Fibroblast of skin of left biceps (primary cell): ENCODE measurements at places on chromosomes 6 and 20.
A peak's percentile ranks its signal among the peaks of the same experiment; 100 is the strongest.

- no peak for DNase-seq
These were observed at the start of gene GID8 for GRCh38 chr20:62938105-62938888. GID8 (plus strand) TSS chr20:62938147; CDS start chr20:62941503, 3,356 bp downstream.

DNA sequence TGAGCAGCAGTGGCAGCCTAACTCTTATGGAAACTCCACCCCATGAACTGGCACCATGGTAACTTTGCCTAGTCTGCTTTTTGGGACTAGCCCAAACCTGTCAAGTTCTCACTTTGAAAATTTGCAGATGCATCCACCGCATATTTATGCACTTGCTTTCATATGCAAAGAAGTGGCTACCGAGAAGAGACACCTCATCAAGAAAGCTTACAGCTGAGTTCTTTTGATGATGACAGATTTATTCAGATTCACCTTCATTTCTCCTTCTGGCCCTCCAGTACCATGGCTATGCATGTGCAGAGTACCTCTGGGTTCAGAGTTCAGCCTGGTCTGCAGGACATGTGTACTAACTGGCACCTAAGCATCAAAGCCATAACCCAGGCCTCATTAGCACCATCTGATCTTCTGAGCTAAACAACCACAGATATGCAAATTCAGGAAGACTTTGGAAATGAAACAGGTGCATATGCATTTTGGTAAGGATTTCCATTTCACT lies 154.3 kb upstream of the TENT5A start:
- no peak for DNase-seq

DNA sequence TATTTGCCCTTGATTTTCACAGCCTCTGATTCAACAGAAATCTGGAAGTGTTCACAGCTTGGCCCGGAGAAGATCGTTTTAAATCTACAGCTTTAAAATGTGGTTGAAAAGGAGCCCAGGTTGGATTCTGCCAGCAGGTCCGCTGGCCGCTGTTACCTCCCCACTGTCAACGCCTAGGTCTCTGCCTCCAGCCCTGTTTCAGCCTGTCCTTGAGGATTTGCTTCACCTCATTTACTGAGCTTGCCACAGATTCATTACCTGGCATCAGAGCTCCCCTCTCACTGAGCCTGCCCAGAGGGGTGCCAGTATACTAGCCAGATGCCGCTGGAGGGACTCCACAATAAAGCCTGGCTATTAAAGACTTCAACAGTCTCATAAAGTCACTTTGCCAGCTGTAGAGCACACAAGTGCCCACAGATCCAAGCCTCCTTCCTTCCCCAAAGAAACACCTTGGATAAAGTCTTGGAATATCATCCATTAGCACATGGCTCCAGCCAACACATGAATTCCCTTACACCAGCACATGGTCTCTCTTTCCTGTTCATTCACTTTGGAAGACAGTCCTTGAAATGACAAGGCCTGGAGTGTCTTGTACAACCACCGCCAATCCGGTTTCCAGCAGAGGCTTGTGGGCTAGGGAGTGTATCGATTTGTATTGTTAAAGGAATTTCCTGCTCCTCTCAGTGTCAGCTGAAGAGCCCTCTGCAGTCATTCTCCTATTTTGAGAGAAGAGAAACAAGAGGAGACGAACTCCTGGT lies 9.5 kb upstream of the NR2E1 start:
- DNase-seq, result no peak

DNA sequence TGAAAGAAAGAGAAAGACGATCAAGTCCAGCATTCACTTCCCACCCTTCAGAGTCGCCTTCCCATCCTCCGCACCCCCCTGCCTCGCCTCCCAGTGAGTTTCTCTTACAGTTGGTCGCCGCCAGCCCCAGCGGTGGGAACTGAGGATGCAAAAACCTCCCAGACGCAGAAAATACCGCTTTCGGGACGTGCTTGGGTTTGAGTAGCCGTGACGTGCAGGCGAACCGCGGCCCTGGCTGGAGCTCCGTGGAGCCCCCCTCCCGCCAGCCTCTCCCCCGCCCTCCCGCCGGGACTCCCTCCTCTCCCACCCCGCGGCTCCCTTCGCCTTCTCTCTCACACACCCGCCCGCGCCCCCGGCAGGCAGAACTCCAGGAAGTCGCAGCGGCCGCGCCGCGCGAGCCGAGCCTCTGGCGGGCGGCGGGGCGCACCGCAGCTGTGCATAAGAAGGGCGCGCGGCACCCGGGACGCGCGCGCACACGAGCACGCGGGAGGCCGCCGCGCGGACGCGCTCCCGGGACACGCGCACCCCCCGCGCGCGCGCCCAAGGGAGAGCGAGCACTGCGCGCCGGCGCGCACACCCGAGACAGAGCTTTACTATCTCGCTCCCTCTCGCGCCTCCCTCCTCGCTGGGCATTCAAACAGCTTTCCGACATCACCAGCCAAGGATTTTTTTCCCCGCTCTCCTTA lies at the start of gene ADGRB3:
Gene ADGRB3 (plus strand): TSS at position 557 of the 686 bp plus-strand sequence. CDS start 3,394 bp downstream, outside the sequence.
- DNase-seq, result peak; percentile 69

DNA sequence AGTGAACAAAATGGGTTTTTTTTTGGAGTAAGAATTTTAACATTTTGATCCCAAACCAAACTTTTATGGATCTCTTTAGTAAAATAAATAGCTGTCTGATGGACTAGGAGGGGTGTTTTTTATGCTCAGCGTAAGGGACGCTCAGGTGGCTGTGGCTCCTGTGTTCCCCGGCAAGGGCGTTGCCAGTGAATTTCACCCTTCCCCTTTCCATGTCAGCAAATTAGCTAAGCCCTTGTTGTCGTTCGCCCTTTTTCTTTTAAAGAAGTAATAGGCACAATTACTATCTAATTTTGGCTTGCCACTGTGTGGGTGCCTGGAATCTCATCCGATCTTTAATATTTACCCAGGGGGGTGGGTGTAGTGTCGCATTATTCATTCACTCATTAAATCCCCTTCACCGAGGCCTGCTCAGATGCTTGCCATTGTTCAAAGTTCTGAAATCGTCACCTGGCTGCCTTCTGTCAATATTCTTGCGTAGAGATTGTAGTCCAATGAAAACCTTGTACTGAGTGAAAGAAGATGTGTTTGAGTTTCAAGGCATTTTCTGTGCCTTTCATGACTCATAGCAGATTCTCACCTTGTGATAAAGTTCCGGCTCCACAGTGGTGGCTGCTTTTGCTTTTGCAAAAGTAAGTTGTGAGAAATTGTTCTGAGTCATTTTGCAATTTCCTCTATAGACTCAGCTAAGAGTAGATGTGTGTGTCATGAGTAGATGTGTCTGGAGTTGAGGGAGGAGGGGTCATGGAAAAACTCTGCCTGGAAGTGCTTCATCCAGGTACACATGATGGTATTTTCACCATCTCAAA lies 40.0 kb upstream of the CLDN20 start:
- peak; percentile 49 for DNase-seq

GRCh38 chr6:25556516-25556915 lies 95.5 kb upstream of the SCGN start:
- DNase-seq, result peak; percentile 16

- no peak for DNase-seq
These were observed 8.4 kb upstream of the BIRC7 start for GRCh38 chr20:63227260-63227659.

DNA sequence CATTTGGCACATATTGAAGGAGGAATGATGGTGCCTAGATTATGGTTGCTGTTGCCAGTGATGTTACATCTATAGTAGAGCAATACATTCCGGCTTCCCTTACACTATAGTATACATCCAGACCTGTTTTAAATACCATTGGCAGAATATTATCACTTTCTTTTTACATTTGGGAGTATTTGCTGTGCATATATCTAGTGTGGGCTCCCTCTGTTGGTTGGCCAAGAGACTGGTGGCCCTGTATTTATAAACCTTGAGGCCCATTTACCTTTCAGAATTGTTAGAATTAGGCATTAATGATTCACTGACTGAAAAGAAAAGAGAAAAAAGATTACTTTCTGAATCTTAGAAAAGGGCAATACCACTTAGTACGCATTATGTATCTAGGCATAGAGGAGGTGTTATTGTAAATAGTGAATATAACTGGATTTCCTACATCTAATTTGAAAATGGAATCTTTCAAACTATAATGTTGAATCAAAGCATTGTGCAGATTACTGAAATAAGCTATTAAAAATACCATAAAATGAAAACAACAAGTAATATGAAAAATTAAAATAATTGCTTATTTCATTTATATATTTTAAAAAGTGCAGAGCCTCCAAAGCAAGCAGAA lies 628.8 kb upstream of the MAN1A1 start:
- peak; percentile 5 for DNase-seq

DNA sequence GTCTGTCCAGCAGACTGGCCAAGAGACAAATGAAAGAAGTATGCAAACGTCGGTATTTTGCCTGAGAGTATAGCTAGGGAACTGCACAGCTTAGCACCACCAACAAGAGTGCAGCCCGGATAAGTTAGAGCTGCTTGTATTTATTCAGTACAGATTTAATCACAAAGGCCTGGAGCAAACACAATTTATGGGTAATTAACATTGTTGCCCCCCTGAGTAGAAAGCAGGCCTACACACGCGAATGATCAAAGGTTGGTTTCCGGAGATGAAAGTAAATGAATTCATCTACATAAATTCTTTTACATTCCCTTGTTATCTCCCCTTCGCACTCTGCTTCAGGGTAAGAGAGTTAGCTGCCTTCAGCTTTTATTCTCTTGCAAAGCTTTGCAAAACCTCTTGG lies 24.7 kb upstream of the CRISP1 start:
- no peak for DNase-seq

GRCh38 chr6:96899019-96899418 lies 1.3 kb upstream of the NDUFAF4 start:
- no peak for DNase-seq

DNA sequence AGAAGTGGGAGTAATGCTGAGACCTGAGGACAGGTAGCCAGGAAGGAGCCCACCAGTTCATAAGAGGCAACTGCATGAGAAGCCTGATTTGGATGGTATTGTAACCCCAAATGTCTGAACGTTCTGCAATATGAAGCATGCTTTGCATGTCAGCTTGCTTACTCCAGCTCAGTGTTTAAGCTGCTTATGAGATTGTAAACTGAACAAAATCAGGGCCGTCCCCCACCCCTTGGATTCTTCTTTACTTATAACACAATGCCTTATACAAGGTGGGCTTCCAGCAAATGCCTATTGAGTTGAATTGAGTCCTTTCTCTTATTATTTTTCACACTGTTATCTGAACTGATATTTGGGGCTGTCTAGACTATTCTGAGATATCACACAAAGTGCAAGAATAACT lies 761.3 kb downstream of the KIF16B start:
- no peak for DNase-seq

GRCh38 chr6:119467488-119468081 lies 118.0 kb upstream of the MAN1A1 start:
- DNase-seq, result no peak

DNA sequence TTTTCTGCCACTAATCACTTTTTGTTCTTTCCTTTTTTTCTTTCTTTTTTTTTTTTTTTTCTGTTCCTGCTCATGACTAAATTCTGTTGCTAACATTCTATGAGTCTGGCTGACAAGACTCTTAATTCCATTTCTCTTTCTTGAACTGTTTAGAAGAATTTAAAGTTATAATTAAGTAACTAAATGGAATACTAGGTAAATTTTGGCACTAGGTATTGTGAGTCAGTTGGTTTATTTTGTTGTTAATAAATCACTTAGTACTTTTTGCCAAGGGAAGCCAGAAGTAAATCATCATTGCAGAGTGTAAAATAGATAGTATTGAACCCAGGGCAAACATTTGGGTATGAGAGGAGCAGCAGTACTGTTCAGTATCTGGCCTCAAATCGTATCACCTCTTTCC lies 42.0 kb upstream of the PRDM1 start:
- no peak for DNase-seq

- no peak for DNase-seq
These were observed 1.5 kb upstream of the MTO1 start for GRCh38 chr6:73460056-73460455.

DNA sequence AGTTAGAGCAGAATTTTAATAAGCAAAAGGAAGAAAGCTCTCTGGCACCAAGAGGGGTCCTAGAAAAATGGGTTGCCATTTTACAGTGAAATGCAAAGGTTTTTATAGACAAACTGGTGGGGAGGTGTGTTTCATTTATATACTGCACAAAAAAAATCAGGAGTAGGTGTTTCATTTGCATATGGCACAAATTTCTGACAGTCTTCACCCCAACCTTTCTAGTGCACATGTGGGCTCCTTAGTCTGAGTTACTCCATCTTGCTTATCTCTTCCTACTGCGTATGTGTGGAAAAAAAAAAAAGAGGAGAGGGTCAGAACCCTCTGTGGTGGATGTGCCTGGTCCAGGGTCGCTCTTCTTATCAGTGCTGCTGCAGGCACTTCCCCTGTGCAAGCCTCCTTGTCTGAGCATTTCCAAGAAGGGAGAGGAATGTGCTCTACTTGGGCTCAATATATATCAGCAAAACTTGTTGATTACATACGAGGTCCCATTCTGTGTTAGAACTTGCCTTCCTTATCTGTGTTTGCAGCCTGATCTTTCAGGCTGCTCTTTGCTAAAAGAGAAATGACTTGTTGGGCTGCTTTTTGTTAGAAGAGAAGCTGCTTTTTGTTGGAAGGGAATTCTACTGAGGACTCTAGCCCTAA lies 59.0 kb upstream of the MRAP2 start:
- DNase-seq, result no peak

- no peak for DNase-seq
These were observed 56.7 kb upstream of the ZFAND3 start for GRCh38 chr6:37762806-37763205.
